NCI-H1930 (cell line): ENCODE measurements at places on chromosomes 6 and 20.
A peak's percentile ranks its signal among the peaks of the same experiment; 100 is the strongest.

DNA sequence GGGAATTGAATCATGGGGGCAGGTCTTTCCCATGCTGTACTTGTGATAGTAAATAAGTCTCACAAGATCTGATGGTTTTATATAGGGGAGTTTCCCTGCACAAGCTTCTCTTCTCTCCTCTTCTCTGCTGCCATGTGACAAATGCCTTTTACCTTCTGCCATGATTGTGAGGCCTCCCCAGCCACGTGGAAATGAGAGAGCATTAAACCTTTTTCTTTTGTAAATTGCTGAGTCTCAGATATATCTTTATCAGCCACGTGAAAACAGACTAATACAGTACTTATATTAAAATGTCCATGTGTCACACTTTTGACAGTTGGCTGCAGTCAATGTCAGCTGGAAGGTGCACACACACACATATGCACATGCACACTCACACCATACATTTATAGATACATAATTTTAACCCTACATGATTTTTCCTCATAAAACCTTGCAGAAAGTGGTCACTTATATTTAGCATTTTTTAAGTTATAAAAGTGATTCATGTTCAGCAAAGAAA, 128.9 kb downstream of the OTOR start:
- DNase-seq: no peak

- DNase-seq: no peak
Measured at GRCh38 chr20:3103369-3104032, 19.0 kb upstream of the AVP start.

- DNase-seq: no peak
Measured at GRCh38 chr6:36590237-36590636, 3.9 kb upstream of the SRSF3 start.

DNA sequence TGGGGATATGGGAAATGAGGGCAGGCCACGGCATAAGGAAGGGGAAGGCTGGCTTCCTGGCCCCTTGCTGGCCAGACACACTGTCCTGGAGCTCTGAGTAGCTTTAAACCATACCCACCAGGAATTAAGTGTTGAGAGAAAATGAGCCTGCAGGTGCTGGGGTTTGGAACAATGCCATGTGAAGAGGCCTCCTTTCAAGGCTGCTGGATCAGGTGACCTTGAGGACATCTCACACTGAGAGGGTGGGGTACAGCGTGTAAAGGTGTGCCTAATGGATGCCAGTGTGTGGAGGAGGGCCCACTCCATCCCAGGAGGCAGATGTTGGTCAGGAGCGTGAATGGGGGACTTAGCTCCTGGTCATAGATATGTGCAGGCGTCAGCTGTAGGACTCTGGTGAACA, 74.8 kb upstream of the MLN start:
- DNase-seq: no peak

GRCh38 chr6:166075186-166075585, 92.5 kb downstream of the TBXT start:
- DNase-seq: no peak

DNA sequence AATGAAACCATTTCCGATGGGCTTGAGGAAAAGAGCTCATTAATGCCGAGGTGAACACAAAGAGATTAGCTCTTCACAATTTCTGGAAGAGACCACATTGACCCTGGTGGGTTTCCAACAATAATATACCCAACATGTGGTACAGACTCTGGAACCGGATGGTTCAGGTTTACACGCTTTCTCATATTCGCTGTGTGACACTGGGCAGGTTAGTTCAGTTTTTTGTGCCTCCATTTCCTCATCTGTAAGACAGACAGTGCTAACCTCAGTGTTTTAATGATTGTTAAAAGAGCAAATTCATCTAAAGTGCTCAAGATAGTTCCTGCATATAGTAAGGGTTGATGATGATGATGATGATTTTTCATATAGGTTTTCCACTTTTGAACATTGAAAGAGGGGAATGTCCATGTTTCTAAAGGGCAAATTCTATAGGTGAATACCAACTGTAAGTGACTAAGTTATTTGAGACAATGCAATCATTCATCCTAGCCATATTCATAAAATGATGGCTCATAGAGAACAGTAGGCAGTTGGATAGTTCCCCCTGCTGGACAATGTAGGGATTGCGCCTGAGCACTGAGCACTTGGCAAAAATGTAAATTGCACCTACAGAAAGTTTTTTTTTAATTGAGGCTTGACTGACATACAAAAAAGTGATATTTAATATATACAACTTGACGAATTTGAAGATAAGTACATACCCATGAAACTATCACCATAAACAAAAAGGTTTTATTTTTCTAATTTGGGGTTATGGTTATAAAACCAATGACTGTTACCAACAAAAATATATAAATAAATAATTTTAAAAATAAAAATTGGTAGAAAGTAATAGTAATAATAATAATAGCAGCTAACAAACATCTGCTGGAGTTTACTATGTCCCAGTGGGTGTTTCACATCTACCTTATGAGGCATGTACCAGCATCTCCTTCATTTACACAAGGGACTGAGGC, 2.1 kb upstream of the PERP start:
- DNase-seq: peak; percentile 57

DNA sequence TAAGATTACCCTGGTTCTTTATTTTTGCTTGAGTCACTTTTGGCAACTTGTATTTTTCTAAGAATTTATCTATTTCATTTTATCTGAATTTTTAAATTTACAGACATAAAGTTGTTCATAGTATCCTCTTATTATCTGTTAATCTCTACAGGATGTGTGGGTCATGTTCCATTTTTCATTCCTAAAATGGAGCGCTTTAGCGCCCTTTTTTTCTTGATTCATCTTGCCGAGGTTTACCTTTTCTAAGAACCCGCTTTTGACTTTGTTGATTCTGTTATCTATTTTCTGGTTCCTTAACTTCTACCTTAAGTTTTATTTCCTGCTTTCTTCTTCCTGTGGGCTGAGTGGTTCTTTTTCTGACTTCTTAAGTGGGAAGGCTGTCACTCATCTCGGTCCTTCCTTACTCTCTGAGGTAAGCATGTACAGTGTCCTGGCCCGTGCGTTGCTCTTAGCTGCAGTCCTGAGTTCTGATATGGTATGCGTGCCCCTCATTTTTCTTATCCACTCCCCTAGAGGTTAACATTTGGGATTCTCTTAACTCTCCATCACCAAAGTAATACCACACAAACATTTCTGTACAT, 399.8 kb downstream of the CDC5L start:
- no peak for DNase-seq

DNA sequence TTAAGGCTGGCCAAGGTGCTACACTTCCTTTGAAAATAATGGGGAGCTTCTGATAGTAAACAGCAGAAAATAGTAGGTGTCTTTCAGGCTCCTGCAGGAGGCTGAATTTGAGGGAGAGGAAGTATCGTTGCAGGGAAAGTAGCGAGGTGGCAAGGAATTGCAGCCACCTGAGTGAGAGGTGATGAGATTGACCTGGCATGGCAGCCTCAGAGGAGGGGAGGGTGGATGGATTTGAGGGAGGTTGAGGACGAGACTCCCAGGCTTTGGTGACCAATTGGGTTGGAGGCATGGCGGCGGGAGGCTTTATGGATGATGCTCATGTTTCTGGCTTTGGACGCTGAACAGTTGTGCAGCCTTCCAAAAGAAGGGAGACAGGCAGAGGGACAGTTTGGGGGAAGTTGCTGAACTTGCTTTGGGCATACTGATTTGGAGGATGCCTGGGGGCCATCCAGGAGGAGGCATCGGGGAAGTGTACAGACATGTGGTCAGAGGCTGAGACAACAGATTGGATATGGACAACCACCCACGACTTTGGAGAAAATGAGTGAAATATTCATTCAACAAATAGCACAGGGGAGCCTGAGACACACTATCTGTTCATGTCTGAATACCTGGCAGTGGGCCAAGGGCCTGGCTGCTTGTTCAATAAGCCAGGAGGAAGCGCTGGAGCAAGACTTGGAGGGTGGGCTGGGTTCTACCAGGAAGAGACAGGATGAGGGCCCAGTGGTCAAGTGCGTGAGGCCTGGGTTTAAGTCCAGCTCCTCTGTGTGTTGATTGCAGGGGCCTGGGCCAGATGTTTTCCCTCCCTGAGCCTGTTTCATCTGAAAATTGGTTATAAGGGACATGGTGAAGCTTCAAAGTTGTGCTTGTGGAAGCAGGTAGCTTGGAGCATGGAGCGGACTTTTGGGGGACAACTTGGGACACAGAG, 113.2 kb downstream of the CEBPB start:
- no peak for DNase-seq

DNA sequence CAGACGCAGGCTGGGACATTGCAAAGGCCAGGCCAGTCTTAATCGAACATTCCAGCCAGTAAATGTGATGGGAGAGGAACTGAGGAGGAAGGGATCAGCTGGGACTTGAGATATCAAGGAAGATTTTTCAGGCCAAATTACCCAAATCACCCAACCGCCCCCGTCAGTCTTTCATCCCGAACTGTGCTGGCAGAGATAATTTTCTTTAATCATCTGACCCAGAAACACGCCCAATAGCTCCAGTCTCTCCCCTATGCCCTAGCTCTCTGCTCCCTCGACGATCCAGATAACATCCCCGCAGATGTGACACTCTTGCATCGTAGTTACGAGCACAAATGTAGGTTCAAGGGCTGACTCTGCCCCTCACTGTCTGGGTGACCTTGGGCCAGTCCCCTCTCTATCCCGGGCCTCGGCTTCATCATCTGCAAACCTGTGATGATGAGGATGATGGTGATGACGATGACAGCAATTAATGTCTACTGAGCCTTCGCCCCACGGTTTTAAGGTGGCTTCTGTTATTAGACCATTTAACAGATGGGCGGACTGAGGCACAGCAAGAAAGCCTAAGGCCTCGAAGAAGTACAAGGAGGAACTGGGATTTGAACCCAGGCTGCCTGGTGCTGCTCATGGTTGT, 118.6 kb downstream of the PREX1 start:
- DNase-seq: no peak

DNA sequence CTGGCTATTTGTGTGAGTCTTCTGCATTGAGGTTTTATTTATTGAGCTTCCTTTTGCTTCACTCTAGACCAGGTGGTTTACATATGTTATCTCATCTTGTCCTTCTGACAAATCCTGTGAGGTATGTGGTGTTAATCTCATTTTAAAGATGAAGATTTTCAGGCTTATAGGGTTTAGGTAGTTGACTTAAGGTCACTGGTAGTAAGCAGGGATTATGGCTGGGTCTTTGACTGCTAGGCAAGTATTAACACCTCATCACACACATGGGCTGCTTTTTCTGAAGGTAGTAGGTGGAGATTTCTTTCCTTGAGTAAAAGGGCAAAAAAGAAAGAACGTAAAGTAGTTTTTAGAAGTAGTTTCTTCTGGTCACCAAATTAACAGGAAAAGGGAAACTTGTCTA, 72.6 kb downstream of the CDKAL1 start:
- DNase-seq: no peak

- DNase-seq: no peak
Measured at GRCh38 chr6:12801141-12801540, 84.6 kb downstream of the PHACTR1 start.

GRCh38 chr6:108363889-108364313, 69.0 kb downstream of the AFG1L start:
- no peak for DNase-seq

DNA sequence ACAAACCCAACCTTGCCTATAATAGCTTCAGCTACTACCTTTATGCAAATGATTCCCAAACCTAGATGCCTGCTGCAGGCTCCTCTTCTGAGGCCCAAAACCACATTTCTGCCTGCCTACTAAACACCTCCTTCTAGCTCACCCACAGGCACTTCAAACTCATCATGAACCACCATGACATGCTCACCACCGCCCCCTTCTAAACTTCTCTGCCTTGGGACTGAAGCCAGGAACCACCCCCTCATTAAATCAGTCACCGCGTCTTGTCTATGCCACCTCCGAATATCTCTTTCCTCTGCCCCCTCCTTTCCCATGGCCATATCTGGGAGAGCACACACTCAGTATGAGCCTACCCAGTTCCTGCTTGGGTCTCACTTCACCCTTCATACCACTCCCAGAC, 101.2 kb downstream of the SNAP25 start:
- DNase-seq: no peak

DNA sequence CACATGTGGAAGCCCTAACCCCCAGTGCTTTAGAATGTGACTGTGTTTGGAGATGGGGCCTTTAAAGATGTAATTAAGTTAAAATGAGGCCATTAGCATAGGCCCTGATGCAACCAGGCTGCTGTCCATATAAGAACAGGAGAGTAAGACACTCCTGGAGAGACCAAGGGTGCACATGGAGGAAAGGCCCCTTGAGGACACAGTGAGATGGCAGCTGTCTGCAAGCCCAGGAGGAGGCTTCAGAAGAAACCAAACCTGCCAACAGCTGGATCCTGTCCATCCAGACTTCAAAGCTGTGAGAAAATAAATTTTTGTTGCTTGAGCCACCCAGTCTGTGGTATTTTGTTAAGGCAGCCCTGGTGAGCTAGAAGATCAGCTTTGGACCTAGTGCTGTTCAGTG, 16.8 kb upstream of the SNRPB2 start:
- no peak for DNase-seq

GRCh38 chr20:54474866-54475265, 527 bp upstream of the DOK5 start:
- DNase-seq: no peak

DNA sequence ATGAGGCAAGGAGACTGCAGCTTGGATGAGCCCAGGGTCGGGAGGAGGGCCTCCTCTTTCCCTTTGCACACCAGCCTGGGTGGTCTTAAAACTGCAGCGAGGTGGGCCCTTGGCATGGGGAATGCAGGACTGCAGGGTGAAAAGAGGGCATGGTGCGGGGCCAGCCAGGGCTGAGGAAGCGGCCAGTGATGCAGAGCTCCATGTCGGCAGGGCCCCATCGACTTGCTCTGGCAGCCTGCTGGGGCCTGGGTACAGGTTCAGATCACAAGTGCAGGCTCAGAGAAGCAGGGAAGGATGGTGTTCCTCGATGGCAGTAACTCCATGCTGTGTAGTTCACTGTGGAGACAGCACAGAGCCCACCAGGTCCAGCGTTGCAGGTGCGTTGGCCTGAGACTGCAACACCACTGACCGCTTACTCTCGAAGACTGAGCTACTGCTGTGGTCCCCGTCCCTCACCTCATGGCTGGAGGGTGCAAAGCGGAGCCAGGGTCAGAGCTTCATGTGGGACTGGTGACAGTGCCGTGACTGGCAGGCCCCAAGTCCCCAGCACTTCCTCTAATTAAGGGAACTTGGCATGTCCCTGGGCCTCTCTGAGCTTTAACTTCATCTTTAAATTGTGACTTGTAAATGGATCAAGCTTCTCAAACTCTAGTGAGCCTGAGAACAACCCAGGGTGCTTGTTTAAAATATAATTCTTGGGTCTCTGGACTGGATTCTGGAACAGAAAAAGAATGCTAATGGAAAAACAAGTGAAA, 223.2 kb downstream of the SYNDIG1 start:
- DNase-seq: no peak

- no peak for DNase-seq
Measured at GRCh38 chr6:168641446-168641845, 200.5 kb downstream of the SMOC2 start.

- DNase-seq: no peak
Measured at GRCh38 chr6:33781131-33781975, 7.6 kb downstream of the LEMD2 start.

- DNase-seq: no peak
Measured at GRCh38 chr6:155418017-155418761, 37.5 kb downstream of the NOX3 start.

GRCh38 chr20:46293084-46293483, 15.2 kb downstream of the CDH22 start:
- no peak for DNase-seq

- DNase-seq: no peak
Measured at GRCh38 chr20:26169506-26169905, 472.9 kb upstream of the ZNF337 start.

GRCh38 chr6:160254467-160255312, 3.9 kb downstream of the SLC22A2 start:
- no peak for DNase-seq
